ENCODE measurements at places on chromosomes 11 and 22.

GRCh38 chr11:65540290-65541092, 15.6 kb downstream of the SCYL1 start:
- DNase-seq, result peak; percentile 74

GRCh38 chr11:28728666-28729065, 620.5 kb downstream of the METTL15 start:
- DNase-seq, result no peak

GRCh38 chr11:13373216-13373615, 89.8 kb downstream of the BTBD10 start:
- no peak for DNase-seq

DNA sequence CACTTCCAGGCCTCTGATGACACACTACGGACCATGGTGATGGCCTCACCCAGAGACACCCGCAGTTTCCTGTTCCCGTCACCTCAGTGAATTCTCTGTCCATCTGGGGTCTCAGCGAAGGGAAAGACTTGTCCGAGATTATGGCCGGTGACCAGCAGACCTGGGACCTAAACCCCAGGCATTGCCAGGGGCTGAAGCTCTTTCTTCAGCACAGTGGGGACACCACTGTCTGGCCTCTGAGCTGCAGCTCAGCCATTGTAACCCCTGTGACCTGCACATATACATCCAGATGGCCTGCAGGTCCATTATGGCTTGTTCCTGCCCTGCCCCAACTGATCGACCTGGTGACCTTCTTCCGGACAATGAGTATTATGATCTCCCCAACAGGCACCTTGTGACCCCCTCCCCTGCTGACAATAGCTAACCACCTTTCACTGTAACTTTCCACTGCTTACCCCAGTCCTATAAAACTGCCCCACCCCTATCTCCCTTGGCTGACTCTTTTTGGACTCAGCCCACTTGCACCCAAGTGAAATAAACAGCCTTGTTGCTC, 22.3 kb downstream of the CBX7 start:
- no peak for DNase-seq

DNA sequence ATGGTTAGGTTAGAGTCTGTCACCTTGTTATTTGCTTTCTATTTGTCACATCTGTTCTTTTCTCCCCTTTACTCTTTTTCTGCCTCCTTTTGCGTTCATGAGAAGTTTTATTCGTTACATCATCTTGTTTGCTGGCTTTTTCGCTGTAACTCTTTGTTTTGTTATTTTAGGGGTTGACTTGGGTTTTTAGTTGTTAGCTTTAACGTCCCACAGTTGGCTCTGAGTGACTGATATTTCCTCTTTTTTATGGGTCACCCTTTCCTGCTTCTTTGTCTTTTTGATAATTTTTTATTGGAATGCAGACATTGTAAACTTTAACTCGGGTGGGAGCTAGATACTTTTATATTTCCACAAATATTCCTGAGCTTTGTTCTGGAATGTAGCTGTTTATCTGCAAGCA, 13.3 kb upstream of the TNNT3 start:
- no peak for DNase-seq

- DNase-seq, result no peak
These were observed 37.1 kb upstream of the HMGXB4 start for GRCh38 chr22:35220221-35220620.

- DNase-seq, result peak; percentile 17
These were observed 650 bp upstream of the CHID1 start for GRCh38 chr11:911031-911889.

GRCh38 chr11:116714902-116715301, 57.9 kb downstream of the BUD13 start:
- DNase-seq, result no peak

- DNase-seq, result no peak
These were observed 187.7 kb upstream of the E2F8 start for GRCh38 chr11:19428206-19429002.

DNA sequence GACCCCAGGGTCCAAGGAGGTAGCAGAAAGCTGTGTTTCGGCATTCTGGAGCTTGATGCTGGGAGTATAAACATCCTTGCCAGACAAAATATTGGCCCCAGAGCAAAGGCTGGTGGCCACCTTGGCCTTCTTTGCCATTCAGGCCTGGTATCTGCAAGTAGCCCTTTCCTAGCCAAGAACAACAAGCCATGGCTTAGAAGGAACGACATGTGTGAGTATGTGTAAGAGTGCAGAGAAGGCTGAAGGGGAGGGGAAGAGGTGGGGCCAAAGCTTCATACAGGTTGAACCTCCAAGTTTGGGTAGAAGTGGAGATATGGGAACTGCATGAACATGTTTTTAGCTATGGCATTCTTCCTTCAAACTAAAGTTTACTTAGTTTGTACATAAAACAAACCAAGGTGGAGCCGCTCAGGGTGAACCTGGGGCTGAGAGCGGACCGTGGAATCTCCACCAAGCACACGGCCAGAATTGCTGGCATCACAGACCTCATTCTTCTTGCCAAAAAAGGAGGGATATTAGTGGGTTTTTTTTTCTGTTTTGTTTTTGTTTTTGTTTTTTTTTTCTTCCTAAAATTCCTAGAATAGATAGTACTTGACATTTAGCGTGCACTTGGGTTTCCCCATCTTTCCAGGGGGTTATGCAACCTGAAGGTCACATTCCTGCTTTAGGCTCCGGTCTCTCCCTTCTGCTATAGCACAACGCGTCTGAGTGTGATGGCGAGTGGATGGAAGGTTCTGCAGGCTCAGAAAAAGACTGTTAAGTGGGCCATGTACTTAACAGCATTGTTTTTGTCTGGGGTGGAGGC, 70.9 kb downstream of the ADAMTS15 start:
- no peak for DNase-seq

DNA sequence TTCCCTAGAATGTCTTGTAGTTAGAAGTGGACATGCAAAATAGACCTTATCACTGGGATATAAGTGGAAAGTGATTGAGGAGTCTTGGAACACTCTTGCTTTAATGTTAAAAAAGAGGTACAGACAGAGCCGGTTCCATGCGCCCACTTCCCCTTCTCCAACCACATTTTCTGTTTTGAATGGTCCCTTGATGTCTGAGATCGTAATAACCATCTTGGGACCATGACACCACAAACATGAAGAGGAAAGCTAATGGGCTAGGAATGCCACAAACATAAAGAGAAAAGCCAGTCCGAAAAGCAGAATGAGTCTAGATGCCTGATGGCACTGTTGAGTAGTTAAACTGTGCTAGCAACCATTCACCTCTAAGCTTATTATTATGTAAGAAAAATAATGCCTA, 54.8 kb upstream of the SPON1 start:
- no peak for DNase-seq

DNA sequence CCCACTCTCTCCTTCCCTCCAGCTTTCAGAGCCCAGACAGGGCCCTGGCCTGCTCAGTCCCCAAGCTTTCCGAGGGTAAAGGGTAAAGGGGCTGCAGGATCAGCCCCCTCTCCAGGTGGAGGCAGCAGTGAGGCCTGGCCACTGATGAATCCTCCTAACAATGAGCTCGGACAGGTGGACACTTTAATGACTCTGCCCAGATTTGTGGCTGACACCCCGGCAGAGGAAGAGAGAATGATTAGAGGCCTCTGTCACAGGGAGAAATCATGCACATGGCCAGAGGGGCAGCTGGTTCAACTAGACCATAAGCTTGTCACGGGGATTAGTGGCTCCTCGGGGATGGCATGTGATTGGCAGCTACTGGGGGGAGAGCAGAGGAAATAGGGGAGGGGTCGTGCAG, 587.5 kb upstream of the B3GAT1 start:
- DNase-seq, result no peak

GRCh38 chr22:46072110-46072881, 78.0 kb upstream of the PPARA start:
- DNase-seq, result peak; percentile 30

DNA sequence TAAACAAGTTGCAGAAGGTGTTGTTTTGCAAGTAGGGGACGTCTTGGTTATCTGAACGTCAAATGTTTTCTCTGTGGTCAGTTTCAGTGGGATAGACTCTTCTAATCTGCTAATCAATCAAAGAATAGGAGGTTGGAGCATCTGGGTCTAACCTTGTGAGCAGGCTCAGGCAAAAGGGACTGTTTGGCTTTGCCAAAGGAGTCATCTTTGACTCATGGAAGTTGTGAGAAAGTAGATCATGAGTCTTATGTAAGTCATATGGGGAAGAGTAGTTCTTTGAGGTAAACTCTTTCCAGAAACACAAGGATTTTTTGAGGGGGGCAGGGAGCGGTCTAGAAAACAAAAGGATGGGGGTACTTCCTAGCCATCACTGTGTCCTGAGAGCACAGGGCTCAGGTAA, 27.1 kb upstream of the TOP3B start:
- DNase-seq, result no peak

GRCh38 chr22:35023692-35024363, 42.1 kb upstream of the ISX start:
- DNase-seq, result peak; percentile 36

- DNase-seq, result no peak
These were observed 72.3 kb upstream of the SEPTIN5 start for GRCh38 chr22:19641983-19642451.

DNA sequence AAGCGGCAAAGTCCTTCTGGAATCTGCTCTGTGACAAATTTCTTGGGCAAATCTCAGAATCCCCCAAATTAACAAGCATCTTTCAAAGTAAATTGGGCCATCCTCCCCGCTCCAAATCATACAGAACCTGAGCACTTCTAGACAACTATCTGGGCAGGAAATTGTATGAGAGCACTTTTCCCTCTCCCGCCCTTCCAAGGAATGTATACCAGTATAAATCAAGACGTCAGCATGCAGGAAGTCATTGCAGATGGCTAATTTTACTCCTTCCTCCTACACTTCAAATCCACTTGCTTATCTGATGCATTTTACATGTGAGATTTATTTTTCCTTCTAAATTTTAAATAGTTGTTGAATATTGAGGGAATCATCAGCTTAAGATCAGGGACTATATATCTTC, 52.1 kb downstream of the NTM start:
- no peak for DNase-seq

DNA sequence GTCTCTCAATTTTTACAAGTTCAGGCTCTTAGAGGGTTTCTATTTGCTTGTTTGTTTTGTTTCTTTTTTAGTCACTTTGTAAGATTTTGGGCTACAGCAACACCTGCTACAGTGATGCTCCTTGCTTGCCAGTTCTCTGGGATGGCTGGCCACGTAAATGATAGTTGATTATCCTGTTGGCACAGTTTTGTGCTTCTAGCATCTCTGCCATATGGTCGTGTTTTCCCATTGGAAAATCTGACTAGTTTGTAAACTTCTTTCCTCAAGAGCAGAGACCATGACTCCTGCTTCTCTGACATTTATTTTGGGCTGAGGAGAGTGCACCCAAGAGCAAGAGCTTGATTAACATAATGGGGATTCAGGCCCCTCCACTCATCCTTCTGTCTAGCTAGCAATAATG, 1621.6 kb upstream of the RAG2 start:
- no peak for DNase-seq

DNA sequence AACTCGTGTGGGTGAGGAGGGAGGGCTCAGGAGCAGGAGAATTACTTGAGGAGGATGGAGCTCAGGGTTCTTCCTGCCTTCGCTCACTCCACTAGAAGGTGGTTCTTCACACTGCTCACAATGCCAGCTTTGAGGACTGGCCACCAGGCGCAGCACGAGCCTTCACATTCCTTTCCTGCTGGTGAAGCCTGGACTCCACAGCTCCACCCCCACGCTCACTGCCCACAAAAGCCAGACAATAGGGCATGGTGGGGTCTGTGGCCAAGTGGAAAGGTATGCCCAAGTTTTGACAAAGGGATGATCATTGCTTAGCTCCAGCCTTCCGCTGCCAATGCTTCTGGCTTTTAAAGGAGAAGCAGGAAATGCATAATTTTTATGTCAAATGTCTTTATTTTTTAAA, 58.0 kb upstream of the FADD start:
- DNase-seq, result no peak

GRCh38 chr11:115590254-115590653, 86.0 kb upstream of the CADM1 start:
- DNase-seq, result no peak

DNA sequence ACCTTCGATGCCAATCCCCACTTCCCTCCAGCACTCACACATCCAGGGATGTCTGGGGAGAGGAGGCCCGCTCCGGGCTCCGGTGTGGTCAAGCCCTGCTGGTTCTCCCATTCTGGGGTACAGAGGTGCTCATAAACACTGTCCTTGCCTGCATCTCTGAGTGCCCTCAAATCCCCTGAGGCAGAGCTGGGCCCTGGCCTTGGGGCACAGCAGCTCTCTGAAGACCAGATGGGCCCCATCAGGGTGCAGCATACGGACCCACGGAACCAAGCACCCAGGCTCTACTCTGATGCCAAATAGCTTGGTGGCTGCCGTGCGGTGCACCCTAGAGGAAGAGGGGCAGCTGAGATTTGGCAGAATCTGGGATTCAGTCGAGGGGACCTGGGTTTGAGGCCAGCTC, 35.7 kb upstream of the NNMT start:
- no peak for DNase-seq

GRCh38 chr11:13949876-13950275, 12.6 kb upstream of the SPON1 start:
- no peak for DNase-seq

GRCh38 chr11:11916981-11917399, 75.2 kb downstream of the USP47 start:
- no peak for DNase-seq

GRCh38 chr11:117814766-117815261, 9.7 kb downstream of the FXYD2 start:
- peak; percentile 55 for DNase-seq

Measured in activated T-cell treated with anti-CD3 and anti-CD28 coated beads for 4 hours (primary cell).